ENCODE measurements at places on chromosomes 5 and 9.
A peak's percentile ranks its signal among the peaks of the same experiment; 100 is the strongest.

GRCh38 chr9:133592731-133593409, 16.3 kb downstream of the FAM163B start:
- DNase-seq, result no peak

GRCh38 chr5:10489810-10490426, 48.2 kb downstream of the ROPN1L start:
- no peak for DNase-seq

GRCh38 chr9:85114799-85115198, 445.3 kb downstream of the NTRK2 start:
- DNase-seq, result peak; percentile 9

- DNase-seq, result peak; percentile 40
Observed at GRCh38 chr5:73215891-73216610, 43.1 kb downstream of the TMEM174 start.

DNA sequence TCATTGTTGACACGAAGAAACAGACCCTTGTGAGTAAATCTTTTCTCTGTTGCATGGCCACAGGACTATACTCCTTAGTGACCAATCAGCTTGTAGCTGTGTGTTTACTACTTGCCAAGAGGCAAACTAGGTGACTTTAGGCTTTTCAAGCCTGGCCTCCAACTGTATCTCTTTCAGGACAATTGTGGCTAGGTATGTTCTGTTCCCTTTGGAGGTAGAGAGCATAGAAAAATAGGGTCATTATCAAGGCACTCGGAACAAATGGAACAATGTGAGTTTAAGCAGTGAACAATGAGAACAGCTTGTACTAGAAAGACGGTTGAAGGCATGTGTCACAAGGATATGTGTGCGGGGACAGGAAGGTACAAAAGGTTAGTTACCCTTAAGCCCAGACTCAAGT, 48.1 kb downstream of the SLC46A2 start:
- no peak for DNase-seq

GRCh38 chr9:134689321-134690181, 47.9 kb downstream of the COL5A1 start:
- DNase-seq, result peak; percentile 24

DNA sequence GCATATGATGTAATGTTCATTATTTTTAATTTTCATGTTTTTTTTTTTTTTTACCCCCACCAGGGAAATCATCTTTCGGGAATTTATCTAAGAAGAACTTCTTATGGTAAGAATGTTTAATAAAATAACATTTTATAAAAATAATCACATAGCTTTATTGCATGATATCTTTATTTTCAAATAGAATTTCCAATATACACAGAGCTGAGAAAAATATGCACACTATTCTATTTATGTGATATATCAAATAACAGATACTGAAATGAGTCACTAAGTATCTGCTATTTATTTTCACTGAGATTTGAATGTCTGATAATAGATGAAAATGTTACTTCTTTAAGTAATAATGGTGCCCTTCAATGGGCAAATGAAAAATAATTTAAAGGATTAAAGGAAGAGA, 1217.3 kb downstream of the MAT2B start:
- no peak for DNase-seq

- no peak for DNase-seq
Observed at GRCh38 chr9:13865869-13866268, 448.1 kb downstream of the NFIB start.

DNA sequence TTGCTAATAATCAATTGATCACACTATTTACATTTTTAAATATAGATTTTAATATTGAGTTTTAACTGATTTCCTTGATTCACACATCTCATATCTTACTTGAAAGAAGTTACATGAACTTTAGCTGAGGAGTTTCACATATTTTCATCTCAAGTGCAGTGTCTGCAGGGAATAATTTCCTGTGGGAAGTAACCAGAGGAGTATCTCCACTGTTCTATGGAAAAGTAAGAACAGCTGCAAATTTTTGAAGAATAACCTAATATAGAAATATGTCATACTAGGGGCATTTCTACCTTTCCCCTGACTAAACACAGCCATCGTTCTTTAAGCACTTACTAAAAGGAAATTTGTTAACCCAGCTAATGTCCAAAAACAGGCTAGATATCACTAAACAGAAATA, 546.4 kb downstream of the EFNA5 start:
- DNase-seq, result no peak

DNA sequence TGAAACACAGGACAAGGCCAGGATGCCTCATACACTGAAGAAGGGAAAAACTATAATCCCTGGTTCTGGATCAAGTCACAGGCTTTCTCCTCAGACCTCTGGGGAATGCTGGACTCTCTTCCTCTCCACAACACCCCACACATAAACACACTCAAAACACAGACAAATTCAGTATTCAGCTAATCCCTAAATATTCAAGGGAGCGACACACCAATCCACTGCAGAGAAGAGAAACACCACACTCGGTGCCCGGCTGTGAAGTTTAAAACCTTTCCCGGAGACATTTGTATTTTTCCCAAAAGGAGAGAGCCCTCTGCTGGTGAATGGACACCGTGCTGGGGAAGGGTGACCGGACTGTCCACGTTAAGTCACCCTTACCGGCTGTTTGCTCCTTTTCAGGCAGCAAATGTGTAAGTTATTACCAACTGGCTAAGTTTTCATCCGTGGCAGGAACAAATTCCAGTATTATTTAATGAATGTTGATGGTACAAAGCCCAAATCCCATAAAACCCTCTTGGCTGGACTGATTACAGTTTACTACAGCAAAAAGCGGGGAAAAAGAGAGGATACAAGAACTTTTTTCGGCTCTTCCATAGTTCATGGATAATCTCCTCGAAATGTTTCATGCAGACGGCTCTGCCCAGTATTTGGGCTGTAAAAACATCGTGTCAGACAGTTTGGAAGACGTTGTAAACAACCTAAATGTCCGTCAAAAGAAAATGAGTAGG, 130.9 kb upstream of the SLC30A5 start:
- DNase-seq, result no peak

- no peak for DNase-seq
Observed at GRCh38 chr5:17184588-17184987, 32.8 kb upstream of the BASP1 start.

GRCh38 chr5:99019812-99020697, 91.2 kb upstream of the CHD1 start:
- DNase-seq, result no peak

DNA sequence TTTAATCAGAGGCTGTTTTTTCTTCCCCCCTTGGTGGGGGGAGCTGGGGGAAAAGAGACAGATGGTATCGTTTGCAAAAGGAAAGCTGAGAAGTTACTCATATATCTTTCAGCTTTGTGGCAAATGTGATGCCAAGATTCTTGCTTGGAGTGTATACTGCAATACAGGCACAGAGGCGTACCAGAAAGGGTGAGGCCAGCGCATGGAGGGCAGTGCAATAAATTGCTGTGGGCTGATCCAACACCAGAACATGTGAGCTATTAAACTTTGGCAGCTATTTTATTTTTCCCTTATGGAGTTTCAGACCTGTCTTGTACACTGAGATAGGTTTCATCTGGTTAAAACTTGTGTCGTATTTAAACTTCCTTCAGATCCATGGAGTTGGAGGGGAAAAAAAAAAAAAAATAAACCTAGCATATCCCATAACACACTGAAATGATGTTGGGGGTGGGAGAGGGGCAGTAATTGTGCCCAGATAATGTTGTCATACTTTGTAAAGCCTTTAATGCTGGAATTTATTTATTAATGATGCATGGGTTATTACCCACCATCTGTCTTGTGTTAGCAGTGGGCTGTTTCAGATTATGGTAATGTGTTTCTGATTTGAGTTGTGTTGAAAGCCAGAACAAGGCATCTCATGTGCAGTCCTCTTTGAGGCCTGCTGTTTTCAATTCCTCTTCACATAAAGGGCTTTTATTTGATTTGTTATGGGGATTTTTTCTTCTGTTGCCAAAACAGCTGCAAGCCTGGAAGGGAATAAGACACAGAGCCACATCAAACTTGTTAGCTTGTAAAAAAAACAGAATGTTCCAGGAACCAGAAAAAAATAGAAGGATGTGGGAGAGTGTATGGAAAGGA, 891.3 kb downstream of the TLE1 start:
- DNase-seq, result no peak
